ENCODE measurements at places on chromosomes 7 and 10.

DNA sequence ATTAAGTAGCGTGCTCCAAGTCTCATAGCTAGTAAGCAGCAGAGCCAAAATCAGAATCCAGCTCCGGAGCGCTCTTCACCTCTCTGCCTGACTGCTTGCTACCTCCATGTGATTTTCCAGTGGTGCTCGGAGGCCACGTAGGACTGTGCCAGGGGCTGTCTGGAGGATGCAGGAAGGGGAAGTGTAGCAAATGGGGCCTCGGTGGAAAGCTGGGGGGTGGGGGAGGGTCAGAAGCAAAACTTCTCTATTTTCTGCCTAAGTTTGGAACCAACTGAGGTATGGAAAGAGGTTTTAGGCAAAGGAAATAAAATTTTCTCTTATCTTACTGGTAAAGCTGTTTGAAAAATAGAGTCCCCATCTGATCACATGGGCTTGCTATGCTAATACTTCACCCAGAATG lies 108.7 kb downstream of the TBXAS1 start:
- DNase-seq = no peak

DNA sequence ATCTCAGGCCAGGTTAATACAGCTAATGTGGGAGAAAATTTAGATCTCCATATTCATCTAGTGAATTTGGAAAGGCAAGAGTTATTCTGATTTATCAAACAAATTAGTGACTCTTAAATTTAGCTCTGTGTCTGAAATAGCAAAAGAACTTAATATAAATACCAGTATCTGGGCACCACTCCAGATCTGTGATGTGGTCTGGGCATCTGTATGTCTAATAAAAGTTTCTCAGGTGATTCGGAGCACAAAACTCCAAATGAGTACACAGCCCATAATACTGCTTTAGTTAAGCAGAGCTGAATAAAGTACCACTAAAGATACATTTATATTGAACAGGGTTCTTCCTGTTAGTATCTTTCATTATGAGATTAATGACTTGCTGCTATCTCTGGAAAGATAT lies 261.4 kb downstream of the BAMBI start:
- no peak for DNase-seq

GRCh38 chr10:10804998-10805740 lies 212.5 kb upstream of the CELF2 start:
- no peak for DNase-seq

DNA sequence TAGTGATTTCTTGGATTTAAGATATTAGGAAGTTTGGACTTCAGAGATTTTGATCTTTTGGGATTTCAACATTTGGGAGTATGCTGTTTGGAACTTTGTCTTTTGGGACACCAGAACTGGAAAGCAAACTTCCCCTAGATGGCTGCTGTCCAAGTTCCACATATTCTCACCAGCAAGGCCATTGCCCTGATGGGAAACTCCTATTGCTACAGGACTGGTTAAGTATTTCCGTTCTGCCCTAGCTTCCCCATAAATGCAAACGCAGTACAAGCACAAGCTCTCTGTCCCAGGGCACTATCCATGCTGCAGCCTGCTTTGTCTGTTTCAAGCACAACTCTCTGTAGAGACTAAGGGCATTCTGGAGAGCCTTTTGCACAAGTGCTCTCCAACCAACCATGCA lies 79.3 kb upstream of the SLC25A13 start:
- no peak for DNase-seq

GRCh38 chr10:15570738-15571339 lies 148.9 kb downstream of the ITGA8 start:
- DNase-seq = no peak

GRCh38 chr7:74228951-74229900 lies 19.4 kb downstream of the LAT2 start:
- no peak for DNase-seq

DNA sequence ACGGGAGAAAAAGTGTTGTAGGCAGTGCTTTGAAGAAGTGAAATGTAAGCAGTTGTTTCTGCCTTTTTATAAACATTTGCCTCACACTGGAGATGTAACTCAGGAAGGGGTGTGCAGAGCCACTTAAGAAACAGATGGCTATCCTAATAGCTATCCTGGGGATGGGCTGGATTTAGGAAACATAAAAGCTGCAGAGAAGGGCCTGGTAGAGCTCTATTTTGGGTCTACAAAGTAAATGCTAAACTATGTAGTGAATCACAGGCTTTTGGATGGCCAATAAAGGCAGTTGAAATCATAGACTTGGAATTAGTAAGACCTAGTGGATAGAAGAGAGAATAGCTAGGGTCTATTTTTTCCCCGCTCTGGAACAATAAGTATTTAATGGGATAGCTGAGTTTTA lies 79.9 kb upstream of the AGR3 start:
- no peak for DNase-seq

GRCh38 chr7:4725850-4726450 lies 43.9 kb downstream of the FOXK1 start:
- DNase-seq = no peak

DNA sequence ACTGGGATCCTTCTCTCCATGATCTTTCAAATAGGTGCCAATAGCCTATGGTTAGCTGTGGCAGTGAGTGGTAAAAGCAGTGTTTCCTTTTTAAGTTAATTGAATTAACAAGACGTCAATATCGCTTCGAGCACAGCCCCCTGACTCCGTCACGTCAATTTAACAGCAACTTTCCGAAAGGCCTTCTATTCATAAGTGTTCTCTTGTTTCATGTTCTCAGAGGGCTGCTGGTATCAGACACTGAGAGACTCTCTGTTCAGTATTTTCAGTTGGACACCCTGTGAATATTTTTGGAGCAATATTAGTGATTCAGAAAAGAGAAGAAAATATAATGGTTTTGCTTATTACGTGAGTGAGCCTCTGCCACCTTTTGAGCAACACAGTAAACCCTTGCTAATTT lies 174.2 kb upstream of the INSYN2A start:
- no peak for DNase-seq

DNA sequence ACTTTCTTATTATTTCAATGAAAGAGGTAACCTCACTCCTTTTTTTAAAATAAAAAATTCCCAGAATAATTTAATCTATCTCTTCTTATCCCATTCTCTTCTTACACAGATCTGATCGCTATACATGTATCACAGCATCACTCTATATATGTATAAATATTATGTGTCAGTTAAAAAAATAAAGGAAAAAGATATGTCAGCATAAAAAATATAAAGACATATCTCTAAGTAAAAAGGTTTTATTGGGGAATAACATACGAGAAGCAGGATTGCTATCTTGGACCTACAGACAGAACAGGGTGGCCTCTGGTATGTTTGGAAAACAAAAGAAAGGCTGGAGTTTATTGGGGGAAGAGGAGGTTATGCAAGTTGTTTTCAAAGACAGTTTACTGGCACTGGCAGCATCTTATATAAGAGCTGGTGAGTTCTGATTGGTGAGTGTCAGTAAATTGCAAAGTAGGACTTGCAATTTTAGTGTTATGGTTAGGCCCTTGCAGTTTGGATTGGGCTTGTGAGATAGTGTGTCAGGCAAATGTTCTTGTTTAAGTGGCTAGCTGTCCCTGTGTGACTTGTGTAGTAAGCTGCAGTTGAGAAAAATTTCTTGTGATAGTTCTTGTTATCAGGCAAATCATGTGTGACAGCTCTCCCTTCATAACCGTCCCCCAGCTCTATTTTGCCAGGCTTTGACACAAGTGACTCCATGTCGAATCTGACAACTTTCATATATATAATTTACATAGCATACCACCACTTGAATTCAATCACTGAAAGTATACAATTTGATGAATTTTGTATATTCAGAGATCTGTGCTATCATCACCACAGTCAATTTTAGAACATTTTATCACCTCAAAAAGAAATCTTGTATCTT lies 118.2 kb downstream of the HBP1 start:
- DNase-seq = no peak

DNA sequence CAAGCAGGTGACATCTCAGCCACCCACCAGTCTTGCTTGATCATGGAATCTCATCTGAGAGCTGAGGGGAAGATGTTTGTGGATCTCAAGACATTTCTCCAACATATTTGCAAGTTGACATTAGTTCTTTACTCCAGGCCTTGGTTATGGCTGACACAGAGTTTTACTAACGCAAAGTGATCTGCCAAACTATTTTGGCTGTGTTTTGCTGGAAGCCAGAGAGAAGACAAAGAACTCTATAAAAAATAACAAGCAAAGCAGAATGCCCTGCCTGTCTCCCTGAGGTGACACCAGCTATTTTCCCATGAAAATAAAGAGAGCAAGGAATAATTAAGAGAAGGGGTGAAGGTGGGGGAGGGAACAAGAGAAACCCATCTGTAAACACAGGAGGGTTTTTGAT lies 286.4 kb downstream of the WDR11 start:
- DNase-seq = no peak

GRCh38 chr10:49830016-49830415 lies 67.9 kb upstream of the OGDHL start:
- DNase-seq = no peak

- DNase-seq = no peak
Observed at GRCh38 chr7:27520815-27521790, 141.6 kb downstream of the HIBADH start.

DNA sequence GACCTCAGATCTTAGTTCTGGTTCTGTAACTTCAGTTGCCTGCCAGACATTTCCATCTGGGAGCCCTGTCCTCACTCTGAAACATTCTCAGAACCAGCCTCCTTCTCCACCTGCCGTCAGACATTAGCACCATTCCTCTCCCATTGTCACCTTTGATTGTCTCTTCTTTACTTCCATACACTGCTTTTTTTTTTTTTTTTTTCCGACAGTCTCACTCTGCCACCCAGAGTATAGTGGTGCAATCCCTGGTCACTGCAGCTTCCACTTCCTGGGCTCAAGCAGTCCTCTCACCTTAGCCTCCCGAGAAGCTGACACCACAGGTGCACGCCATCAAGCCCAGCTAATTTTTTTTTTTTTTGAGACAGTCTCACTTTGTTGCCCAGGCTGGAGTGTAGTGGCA lies 21.1 kb upstream of the HIPK2 start:
- DNase-seq = no peak

- DNase-seq = no peak
Observed at GRCh38 chr10:132368881-132369635, 27.9 kb upstream of the PWWP2B start.

- DNase-seq = no peak
Observed at GRCh38 chr7:17506095-17506494, 207.6 kb downstream of the AHR start.

DNA sequence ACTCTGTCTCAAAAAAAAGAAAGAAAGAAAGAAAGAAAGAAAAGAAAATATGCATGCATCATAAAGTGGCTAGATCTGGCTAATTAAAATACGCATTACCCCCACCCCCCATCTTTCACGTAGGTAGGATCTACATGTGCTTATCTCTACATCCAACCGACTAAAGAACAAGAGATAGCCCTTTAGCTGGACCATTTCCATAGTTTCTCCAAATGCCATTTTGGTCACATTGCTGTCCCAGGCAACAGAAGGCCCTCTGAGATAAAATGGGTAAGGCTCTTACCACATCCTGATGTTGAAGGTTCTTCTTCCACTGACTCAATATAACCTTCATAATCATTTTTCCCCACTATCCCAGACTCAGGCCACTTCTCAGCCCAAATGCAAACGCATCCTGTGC lies 31.5 kb downstream of the PIK3AP1 start:
- no peak for DNase-seq

DNA sequence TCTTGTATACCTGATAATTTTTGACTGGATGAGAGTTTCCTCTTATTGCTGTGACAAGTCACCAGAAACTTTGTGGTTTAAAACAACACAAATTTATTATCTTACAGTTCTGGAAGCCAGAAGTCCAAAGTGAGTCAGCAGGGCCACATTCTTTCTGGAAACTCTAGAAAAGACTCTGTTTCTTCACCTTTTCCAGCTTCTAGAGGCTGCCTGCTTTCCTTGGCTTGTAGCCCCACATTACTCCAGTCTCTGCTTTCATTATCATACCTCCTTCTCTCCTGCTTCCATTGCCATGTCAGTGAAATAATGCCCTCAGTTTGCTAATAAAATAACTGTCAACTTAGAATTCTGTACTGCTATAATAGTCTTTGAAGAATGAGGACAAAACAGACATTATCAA lies 65.3 kb downstream of the VCL start:
- DNase-seq = no peak

GRCh38 chr7:47195641-47196040 lies 386.3 kb downstream of the TNS3 start:
- DNase-seq = no peak

- no peak for DNase-seq
Observed at GRCh38 chr10:123651421-123652047, 14.6 kb upstream of the GPR26 start.

DNA sequence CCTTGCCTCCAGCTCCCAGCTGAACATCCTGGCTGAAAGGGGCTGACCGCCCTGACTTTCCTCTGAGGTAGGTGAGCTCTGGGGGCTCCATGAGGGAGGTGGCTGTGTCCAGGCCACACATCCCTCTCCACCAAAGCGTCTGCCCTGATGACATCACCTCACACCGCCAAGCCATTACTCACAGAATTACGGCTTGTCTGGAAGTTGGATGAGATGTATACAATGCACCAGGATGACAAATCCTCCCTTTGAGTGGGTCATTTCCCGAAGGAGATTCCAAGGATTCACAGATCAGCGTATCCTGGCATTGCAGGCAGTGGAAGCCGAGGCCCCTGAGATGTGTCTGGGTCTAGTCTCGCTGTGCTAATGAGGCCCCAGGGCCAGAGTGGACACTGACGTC lies 15.1 kb upstream of the RET start:
- DNase-seq = no peak

GRCh38 chr7:137343281-137343841 lies at the start of gene PTN:
Gene PTN (minus strand): TSS chr7:137343733. CDS start chr7:137254973, 88,760 bp downstream.
- no peak for DNase-seq

GRCh38 chr7:106480616-106481031 lies 180.3 kb downstream of the CCDC71L start:
- DNase-seq = no peak

DNA sequence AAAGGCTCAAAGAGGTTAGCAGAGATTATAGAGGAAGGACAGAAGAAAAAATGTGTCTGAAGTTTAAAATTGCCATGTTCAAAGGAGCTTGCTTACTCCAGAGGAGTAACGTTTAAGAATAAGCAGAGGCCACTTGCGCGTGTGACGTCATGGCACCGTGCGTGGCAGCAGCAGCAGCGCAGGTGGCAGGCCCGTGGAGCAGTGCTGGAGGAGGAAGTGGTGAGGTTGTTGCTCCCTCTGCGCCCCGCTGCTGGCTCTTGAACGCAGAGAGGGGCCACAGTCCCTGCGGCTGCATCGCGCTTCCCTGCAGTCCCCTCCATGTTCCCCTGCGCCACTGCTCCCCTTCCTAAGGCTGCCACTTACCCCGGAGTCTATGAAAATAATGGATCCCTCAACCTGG lies 37.5 kb downstream of the GDI2 start:
- peak; percentile 45 for DNase-seq

- DNase-seq = no peak
Observed at GRCh38 chr10:129097776-129098330, 369.2 kb upstream of the MGMT start.

- DNase-seq = no peak
Observed at GRCh38 chr7:95927756-95928155, 155.4 kb downstream of the DYNC1I1 start.
